ENCODE measurements at places on chromosomes 16 and 17.

DNA sequence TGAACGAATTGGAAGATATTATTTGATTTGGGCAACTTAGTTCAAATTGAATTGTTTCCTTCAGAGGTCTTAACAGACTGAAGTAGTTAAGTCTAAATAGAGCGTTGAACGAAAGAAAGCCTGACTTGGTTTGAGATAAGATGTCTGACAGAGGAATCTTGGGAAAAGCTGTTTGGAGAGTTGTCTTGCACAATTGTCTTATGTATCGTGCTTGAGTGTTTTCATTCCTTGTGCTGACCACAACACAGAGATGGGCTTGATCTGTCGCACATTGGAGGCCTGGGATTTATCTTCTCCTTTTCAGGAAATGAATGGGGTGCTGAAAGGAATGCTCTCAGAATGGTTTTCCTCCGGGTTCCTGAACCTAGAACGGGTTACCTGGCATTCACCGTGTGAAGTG, 7.8 kb downstream of the MLYCD start:
- DNase-seq: no peak

- DNase-seq: no peak
Measured at GRCh38 chr17:9818760-9819159, 3.1 kb downstream of the GSG1L2 start.

DNA sequence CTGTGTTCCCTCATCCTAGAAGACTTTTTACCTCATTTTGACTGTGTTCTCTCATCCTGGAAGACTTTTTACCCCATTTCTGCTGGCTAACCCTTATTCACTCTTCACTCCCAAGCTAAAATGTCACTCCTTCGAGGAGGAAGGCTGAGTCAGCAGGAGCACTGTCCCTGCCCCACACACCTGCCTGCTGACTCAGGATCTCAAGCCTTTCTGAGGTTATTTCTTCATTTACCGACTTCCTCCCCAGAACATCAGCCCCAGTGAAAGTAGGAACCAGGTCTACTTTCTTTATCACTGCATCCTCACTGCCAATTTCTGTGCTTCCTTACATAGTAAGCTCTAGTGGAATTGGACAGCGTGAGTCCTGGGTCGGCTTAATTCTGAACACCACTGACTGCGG, 220.6 kb downstream of the HS3ST4 start:
- no peak for DNase-seq

DNA sequence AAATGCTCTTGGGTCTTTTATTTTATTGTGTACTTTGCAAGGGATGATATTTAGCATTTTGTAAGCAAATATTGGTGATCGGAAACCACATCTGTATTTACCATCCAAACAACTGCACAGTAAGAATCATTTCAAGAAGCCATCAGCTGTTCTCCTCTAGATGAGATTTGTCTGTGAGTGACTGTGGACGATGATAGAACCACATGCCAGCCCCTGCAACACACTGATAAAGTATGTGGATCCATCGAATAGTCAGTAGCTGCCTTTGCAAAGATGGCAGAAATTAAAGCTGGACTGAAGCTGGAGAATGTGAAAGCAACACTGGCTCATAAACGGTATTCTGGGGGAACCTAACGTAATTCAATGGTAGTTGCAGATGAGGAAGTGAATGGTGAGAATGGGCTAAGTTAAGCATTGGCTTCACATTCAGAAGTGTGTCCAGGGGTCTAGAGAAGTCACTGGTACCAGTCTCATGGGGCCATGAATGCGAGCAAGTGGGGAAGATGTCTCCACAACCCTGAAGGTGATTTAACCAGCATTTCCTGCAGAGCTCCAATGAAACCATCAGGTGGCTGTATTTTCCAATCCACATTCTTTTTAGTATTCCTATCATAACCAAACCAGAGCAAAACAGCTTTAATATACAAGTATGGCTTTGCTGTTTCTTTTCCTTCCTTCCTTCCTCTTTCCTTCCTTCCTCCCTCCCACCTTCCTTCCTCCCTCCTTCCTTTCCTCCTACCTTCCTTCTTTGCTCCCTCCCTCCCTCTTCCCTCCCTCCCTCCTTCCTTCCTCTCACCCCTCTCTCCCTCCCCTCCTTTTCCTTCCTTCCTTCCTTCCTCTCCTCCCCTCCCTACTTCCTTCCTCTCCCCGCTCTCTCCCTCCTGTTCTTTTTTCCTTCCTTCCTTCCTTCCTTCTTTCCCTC, 169.4 kb downstream of the ABCA8 start:
- no peak for DNase-seq

DNA sequence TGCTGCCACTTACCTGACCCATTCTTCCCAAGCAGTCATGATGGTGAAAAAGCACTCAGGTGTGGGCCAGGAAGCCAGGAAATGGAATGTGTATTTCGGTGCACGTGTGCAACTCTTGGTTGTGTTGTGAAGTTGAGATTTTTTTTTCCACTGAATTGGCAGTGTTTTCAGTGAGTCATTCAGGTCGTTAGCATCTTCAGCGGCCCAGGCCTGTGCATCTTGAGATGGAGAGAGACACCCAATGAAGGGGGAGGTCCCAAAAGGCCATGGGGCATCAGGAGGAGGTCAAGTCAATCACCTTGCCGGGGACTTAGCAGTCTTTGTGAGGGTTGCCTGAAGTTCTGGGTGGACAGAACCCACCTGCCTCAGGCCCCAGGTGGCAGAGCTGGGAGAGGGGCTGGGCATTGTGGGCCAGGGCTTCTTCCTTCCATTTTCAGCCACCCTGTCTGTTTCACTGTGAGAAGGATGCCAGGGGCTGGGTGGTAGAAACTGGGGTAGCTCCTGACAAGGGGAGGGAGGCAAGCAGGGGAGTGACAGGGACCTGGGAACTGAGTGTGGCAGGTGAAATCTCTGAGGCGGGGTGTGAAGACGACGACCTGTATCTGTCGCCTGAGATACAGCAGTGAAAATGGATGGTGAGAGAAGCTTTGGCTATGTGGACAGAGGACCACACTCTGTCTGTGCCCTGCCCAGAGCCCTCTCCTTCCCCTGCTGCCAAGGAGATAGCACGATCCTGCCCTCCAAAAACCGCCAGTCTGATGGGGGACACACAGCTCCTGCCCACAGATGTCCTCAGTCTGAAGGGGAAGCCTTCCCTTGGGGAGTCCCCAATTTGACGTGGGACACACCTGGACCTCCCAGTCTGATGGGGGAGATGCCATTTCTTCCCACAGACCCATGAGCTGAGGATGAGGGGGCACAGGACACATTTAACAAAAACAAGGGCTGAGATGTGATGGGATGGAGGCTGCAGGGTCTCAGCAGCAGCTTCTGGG, 11.9 kb downstream of the TBKBP1 start:
- DNase-seq: no peak

DNA sequence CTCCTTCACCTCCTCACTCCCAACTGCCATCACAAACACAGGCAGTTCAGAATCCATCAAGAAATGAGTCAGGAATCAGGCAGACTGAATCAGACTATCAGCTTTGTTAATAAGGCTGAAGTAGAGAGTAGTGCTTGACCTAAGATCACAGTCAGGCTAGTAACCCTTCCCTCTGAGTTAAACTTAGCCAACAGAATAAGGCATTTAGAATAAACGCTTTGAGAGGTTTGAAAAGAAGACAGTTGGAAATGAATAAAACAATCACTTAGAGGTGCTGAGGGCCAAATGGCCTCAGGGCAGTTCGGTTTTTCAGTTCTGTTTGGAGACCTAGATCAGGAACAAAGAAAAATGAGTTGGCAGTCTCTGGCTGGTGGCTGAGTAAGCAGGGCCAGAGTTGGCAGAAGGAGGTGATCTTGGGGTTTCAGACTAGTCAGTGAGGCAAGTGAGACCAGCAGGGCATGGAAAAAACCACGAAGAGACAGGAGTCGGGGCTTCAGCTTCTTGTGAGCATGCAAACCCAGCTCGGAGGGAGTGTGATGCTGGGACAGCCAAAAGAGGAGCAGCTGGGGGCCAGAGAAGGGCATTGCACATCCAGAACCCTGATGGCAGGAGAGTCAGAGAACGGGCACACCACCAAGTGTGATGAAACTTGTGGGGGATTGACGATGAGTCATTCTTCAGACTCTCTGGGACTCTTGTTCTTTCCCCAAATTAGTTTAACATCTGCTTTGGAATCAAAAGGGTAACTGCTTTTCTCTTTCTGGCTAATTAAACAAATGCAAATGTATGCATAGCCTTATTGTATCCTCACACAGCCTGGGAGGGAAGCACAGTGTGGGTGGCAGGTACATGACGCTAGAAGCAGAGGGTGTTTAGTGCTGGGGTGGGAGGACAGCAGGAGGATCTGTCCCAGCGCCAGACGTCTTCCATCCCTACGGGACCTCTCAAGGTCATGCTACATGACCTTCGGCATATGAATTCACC, 54.8 kb downstream of the SPECC1 start:
- peak; percentile 100 for DNase-seq

DNA sequence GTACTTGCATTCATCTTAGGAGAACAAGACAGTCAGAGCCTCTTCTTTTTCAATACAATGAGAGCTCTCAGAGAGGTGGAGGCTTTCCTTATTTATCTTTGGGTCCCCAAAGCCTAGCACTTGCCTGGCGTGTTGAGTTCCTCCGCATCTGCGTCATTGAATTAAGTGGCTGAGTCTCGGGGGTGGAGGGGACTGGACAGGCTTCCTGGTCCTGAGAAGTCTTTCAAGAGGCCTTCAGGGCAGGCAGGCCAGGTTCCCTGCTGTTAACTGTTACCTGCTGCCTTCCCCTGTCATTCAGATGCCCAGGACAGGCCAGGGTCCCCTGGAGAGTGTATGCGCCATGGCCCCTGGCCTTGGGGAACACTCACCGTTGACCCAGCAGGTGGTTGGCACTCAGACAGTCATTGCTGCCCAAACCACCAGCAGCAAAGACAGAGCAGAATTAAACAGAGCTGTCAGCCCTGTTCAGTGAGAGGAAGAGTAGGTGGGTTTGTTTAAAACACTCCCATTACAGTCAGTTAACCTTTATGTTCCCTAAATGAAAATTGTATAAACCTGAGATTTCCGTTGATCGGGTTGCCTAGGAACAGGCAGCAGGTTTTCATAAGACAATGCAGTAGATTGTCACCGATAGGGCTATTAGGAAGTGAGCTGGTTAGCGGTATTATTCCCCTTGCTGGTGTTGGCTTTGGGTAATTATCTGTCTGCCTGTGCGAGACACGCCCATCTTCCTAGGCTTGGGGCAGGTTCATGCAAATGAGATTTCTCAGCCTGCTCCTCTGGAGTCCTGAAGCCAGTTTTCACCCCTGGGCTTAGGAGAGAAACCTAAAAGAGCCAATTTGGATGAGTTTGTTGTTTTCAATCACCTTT, 132.7 kb downstream of the CCDC182 start:
- DNase-seq: no peak

- no peak for DNase-seq
Measured at GRCh38 chr17:75416006-75416405, 10.5 kb upstream of the GRB2 start.

DNA sequence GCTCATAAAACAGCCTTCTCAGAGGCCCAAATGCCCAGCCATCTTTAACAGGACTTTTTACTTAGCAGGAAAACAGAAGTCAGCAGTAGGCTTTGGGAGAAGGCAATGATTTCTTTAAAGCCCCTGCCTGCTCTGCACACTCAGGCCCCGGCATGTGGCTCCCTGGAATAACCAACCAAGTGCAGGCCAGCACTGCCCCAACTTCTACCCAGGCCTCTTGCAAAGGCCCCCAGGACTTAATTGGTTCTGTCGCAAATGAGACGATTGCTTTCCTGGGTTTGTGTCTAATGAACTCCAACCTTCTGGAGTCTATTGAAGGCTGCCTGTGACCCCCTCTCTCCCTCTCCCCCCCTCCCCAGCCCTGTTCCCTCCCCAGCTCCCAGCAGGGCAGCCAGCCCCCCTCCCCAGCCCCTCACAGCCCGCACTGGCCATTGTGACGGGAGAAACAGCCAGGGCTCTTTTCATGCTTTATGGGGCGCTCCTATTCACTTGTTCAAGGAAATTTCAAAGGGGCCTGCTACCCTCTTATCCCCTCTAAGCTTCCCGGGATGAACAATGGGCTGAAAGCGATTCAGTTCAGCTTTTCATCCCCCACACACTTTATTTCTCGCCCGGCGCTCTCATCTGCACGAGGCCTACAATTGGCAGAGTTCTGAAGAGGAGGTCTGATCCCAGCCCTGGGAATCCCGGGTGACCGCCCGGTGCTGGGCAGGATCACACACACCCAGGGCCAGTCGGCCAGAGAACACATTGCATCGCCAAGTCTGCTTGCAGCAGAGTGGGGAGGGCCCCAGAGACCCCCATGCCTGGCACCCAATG, 15.5 kb downstream of the AXIN2 start:
- no peak for DNase-seq

GRCh38 chr17:16197276-16197675, 18.1 kb downstream of the NCOR1 start:
- no peak for DNase-seq

DNA sequence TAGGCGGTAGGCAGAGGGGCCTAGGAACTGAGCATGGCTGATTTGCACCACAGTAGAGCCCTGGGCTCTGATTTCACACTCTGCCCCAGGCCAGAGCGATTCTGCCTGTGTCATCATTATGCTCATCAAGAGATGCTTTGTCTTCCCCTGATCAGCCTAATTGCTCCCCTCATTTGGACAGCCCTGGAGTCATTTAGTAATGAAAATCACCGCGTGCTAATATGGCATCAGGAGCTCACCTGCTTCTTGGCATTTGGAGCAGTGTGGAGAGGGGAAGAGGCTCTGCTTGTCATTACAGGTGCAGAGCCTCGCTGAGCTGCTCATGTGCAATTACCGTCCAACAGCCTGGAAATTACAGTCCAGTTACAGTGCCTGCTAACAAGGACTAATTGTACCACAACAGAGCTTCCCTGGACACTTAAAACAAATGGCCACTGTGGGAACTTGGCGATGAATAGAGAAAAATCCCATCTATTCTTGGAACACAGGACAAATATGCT, 157.1 kb upstream of the WSCD1 start:
- no peak for DNase-seq

- DNase-seq: no peak
Measured at GRCh38 chr16:75019007-75019406, 20.2 kb downstream of the ZNRF1 start.

DNA sequence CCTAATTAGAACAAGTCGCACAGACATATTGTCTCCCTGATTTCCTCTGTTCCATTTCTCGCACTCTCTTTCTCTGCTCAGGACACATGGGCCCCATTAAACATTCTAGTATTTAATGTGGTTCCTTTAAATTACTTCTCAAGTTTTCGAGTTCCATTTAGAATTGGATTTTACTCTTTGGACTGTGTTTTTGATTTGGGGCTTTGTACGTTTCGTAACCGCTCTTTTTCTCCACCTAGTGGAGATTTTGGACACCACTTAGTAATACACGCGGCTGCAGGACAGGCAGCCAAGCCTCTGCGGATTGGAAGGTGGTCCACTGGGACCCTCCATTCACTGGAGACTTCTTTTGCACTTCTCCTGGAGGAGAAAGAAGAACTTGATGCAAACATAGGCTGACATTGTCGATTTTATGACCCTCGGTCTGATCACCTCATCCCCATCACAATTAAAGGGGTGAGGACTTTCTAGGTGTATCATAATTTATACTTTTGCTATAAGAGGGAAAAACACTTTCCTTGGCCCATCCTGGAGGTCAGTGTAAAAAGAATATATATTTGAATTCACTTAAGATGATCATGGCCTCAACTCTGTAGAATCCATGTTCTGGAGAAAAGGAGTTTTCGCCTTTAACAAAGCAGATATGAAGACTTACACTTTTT, 85.7 kb downstream of the NOG start:
- peak; percentile 22 for DNase-seq
